ENCODE measurements at places on chromosomes 13 and 19. TPM values are rescaled to one million over a fixed set of nuclear protein-coding genes. Genes with fewer than 3 reads are reported as not detected.

The CYP2A7 gene
- not detected for total RNA-seq

The ADGRE2 gene
- total RNA-seq, result 3.8 TPM

The CGB3 gene
- not detected for total RNA-seq

The RFX1 gene
- total RNA-seq, result 14.6 TPM

The KATNAL1 gene
- total RNA-seq, result 3.3 TPM

The MATK gene
- 9.1 TPM for total RNA-seq

The SPART gene
- total RNA-seq, result 22.0 TPM

The SULT2B1 gene
- not detected for total RNA-seq

The KLHL1 gene
- not detected for total RNA-seq

- DNase-seq, result peak; percentile 76
Observed at GRCh38 chr19:10836479-10837330, 693 bp upstream of the TMED1 start.

GRCh38 chr13:45238945-45239795 lies 38.3 kb upstream of the KCTD4 start:
- DNase-seq, result no peak

- DNase-seq, result peak; percentile 54
Observed at GRCh38 chr19:35135389-35135909, 590 bp upstream of the LGI4 start.

DNA sequence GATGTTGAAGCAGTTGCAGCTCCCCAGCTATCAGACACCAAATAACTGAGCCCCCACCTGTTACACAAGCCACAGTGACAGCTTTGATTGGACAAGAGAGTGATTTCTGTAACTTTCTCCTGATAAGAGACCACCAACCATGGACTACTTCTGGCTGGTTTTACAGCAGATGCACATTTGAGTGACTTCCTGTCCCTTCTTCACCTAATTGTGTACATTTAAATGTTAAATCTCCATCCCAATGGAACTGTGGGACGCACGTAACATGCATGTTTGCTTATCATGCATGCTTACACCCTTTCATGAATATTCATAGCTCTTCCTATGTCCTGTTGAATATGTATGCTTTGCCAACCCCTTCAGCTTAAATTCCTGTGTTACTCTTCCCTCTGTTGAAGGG lies 6.0 kb upstream of the TNFSF11 start:
- DNase-seq, result no peak

DNA sequence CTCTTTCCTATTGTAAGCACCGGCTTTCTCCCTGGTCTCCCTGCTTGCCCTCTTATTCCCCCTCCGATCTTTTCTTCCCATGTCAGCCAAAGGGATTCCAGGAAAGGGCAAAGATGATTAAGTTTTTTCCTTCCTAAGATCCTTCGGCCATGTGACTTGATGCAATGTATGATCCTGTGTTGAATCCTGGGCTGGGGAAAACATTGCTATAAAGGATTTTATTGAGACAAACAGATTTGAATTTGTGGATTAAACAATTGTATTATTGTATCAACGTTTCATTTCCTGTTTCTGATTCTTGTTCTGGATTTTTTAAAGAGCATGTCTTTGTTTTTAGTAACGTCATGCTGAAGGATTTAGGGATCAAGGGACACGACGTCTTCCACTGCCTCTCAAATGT lies 16.9 kb upstream of the ZNF541 start:
- DNase-seq, result no peak

GRCh38 chr19:4580021-4580901 lies 20.8 kb upstream of the SEMA6B start:
- DNase-seq, result no peak

DNA sequence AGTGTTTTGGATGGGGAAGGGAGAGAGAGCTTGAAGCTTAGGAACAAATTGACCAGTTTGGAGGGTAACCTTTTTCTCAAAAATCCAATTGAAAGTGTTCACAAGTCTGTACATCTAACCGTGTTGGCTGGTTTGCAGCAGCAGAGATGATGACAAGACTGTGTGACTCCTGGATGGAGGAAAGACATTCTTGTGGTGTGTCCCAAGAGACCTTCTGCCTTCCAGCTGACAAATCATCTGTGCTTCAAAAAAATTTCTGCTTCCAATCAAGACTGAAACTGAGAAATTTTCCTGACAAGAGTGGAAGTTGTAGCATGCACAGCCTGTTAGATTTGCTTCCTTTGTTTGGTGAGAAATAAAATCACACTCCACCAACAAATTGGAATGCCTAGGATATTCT lies 56.2 kb downstream of the LACC1 start:
- no peak for DNase-seq

DNA sequence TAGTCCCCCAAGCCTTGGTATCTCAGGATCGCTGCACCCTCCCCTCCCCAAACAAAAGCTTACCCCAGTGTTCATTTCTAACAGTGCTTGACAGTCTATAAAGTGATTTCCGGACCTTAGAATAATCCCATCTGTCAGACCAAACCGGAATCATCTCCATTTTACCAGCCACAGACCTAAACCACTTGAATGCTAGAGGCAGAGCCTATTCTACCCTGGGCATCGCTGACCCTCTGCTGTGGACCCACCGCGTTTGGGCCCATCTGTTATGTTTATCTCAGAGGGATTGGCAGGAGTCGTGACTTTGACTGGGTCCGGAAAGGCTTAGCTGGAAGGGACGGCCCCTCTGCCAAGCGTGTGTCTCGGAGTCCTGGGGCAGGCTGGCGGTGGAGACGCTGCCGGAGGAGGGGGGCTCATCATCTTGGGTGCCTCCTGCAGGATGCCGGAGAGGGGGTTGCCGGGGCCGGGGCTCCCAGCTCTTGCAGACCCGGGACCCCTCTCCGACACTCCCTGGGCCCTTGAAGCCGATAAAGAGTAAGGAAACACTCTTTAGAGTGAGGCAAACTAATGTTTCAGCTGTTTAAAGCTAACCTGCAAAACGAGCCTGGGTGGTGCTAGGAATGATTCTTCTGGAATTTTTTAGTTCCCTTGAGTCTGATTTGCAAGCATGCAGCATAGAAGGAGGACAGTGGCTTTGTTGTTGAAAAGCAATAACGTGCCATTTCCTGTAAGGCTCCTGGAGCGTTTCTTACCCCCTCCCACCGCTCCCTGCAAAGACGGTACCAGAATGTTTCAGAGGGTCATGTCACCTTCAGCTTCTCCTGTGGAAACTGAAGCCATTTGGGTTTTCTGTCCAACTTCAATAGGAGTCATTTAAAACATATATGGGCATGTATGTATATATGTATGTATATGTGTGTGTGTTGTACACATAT lies 1.3 kb downstream of the SLC25A42 start:
- no peak for DNase-seq

- no peak for DNase-seq
Observed at GRCh38 chr13:74444161-74444571, 310.0 kb upstream of the KLF12 start.

DNA sequence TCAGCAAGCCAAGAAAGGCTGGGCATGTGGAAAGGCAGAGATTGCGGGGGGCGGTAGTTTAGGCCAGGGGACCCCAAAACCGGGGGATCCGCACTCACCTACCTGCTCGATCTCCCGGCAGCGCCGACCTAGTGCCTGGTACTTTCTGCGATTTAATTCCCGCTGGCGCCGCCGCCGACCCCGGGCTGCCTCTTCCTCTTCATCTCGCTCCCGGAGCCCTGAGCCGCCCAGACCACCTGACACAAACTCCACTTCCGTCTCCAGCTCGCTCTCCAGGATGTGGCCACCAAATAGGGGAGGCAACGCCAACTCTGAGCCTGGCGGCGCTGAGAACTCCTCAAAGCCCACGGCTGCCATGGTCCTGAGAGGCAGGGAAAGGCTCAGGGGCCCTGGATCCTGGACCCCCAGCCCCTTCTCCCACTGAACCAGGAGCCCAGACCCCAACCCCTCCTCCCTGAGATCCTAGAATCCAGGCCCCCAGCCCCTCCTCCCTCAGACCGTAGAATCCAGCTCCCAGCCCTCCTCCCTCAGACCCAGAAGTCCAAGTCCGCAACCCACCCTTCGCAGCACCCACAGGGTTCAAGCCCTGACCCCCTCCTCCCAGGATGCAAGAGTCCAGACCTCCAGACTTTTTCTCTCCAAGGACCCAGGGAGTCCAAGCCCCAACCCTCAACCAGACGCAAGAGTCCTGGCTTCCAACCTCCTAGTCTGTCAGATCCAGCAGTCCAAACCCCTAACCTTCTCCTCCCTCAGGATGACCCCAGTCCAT lies 933 bp downstream of the TFPT start:
- DNase-seq, result peak; percentile 46

DNA sequence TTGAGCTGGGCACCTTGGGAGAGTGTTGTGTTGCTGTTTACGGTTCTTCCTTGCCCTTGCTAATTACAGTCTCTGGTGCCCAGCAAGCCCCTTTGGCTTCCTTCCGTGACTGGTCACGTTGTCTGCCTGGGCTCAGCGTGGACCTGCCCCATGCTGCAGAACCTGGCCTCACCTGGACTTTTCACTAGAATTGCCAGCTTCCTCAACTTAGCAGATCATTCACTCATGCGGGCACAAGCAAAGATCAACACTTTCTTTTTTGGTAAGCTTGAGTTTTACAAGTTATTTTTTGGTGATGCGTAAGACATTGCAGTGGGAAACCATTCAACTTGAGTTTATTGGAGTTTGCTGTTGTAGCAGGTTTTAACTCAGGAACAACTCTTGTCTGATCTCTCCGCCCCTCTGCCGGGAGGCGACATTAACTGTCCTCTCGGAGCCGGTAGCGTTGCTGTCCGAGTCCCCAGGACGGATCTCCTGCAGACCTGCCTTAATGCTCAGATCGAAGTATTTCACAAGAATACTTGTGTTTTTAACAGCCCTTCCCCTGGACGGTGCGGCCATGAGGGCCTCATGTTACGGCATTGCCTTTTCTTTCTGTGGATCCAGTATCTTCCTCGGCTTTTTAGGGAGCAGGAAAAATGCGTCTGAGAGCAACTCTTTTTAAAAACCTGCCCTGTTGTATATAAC lies 15.7 kb upstream of the TEX29 start:
- no peak for DNase-seq

DNA sequence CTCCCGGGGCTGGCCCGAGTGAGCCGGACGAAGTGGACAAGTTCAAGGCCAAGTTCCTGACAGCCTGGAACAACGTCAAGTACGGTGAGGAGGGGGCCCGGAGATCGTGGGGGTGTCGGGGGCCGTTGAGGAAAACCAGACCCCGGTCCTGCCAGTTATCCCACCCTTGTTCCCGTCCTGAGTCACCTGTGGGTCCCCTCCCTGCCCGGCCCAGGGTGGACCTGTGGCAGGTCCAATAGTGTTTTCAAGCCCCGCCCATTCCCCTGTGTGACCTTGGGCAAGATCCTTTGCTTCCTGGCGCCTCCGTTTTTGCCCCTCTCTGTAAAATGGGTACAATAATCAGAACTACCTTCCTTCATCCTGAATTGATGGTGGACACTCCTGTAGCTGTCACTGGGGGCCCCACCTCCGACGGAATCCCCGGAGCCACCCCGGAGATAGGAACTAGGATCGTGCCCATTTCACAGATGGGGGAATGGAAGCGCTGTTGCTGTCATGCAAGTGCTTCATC lies 593 bp downstream of the ATG4D start:
- DNase-seq, result no peak

- DNase-seq, result no peak
Observed at GRCh38 chr19:16160445-16160942, 12.8 kb downstream of the CIB3 start.

DNA sequence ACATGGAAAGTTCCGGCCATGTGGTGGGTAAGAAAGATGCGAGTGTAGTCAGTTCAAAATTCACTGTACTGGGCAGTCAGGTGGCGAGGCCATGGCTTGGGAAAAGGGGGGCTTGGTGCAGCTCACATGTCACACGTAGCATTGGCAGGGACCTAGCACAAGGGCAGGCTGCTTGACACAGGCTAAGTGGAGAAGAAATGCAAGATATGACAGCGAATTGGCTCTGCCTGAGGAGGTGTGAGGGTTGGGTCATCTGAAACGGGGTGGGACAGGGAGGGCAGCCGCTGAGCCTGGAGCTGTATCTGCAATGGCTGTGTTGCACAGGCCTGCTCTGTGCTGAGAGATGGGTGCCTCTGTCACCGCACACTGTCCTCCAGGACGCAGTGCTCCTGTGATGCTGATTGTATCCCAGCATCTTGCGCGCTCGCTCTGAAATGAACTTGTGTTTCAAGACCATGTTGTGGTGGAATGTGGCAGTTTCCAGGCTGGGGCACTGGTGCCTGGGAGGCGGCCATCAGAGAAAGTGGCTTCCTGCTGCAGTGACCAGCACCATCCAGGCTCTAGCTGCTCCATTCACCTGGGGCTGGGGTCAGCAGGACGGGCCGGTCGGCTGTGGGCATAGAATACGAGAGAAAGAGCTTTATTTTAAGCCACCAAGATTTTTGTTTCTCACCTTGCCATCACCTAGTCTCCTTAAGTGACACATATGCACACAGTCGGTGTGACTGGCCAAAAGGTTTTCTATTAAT lies 70.3 kb downstream of the TEX29 start:
- DNase-seq, result no peak

DNA sequence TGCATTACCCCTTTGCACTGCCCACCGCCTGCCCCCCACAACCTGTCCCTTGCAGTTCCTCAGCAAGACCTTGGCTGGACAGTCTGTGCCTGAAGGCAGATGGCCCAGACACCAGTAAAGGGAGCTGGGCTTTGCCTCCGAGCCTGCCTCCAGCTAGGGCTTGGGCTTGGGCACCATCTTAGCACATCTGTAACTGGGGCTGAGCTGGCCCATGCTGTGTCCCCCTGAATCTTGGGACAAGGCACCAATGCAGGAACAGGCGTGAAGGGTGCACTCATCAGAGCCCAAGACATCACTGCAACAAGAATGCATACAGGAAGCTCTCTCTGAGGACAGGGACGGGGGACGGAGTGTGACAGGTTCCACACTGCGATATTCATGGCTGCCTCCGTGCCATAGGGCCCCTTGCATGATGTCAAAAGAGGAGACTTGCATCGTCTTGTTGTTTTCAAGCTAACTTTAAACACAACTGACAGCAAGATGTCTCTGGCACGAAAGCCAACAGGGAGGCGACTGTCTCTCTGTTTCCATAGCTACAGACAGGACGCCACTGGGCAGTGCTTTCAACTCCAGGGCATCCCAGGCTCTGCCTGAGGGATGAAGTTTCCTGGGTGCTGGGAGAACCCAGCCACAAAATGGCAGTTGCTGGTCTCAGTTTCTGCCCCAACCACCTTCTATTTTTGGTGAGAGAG lies 8.7 kb upstream of the CHST8 start:
- DNase-seq, result no peak

DNA sequence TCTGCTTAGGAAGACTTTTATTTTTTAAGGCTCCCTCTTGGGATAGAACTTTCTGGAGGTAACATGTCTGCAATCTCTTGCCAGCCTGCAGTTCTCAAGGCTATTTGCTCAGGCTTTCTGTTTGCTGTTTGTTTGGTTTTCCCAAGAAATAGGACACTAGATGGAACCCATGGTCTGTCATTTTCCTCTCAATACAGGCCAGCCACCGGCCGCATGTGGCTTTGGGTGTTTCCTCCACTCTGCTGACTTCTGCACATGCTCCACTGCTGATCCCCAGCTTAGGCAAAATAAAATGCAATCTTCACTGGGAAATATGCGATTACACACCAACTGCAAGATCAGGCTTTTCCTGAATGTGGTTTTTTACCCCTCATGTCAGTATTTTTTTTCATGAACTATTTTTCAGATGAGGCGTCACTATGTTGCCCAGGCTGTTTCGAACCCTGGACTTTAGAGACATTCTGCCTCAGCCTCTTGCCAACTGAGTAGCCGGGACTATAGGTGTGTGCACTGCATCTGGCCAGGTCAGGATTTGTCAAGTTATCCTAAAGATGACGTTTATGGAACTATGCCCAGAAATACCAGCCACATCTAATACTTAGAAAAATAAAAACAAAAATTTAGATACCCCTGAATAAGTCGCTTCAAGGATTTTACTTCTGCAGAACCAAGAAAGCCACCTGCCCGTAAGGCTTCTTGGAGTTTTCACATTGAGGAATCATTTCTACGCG lies 94.3 kb upstream of the PABPC3 start:
- no peak for DNase-seq
